ENCODE measurements at places on chromosomes 12 and 14.

GRCh38 chr12:40502322-40502721, 189.9 kb upstream of the CNTN1 start:
- DNase-seq = no peak

DNA sequence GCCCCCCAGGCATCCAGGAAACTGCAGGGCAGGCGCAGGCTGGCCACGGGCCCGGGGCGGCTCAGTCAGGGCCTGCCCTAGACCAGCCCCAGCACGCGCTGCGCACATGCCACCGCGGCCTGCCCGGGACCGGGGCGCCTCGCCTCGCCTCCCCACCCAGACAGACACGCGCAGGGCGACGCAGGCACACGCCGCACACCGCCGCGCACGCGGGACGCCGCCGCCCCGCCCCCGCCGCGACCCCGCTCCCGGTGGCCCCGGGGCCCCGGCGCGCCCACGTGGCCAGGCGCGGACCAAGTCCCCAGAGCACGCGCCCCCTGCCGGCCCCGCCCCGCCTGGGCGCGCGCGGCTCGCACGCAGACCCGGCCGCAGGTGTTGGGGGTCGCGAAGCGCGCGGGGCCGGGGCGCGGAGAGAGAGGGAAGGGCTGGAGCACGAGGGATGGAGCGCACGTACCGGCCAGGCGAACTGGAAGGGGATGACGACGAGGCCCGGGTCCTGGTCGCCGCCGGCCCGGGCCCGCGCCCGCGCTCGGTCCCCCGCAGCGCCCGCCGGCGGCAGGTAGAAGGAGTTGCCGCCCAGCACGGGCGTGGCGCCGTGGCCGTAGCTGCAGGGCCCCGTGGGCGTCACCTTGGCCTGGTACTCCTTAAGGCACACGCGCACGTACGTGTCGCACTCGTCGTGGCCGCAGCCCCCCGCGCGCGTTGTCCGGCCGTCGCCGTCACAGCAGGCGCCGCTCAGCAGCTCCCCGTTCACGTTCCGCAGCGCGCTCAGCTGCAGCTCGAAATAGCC, 1.1 kb downstream of the JAG2 start:
- peak; percentile 88 for DNase-seq

- DNase-seq = peak; percentile 60
Measured at GRCh38 chr12:50016501-50017475, 8.5 kb downstream of the RACGAP1 start.

DNA sequence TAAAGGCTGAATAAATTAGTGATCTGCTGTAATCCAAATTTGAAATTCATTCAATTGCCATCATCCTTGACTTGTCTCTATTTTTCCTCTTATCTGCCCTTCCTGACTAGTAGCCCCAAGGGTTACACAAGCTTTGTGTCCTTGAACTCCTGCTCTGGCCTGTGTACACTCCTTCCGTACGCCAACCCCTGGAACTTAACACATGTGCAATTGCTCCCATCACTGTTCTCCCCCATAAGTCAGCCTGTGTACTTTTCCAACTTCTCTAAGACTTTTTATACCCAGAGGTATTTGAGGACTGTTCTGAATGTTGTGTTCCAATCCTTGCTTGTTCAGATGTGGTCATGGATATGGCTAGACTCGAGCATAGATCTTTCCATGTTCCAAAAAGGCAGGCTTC, 171.1 kb upstream of the G2E3 start:
- DNase-seq = no peak

Data from epithelial cell of esophagus (primary cell).